ENCODE measurements at places on chromosomes 7 and 10.

GRCh38 chr10:60644436-60645130, 133.7 kb upstream of the CDK1 start:
- DNase-seq = no peak

DNA sequence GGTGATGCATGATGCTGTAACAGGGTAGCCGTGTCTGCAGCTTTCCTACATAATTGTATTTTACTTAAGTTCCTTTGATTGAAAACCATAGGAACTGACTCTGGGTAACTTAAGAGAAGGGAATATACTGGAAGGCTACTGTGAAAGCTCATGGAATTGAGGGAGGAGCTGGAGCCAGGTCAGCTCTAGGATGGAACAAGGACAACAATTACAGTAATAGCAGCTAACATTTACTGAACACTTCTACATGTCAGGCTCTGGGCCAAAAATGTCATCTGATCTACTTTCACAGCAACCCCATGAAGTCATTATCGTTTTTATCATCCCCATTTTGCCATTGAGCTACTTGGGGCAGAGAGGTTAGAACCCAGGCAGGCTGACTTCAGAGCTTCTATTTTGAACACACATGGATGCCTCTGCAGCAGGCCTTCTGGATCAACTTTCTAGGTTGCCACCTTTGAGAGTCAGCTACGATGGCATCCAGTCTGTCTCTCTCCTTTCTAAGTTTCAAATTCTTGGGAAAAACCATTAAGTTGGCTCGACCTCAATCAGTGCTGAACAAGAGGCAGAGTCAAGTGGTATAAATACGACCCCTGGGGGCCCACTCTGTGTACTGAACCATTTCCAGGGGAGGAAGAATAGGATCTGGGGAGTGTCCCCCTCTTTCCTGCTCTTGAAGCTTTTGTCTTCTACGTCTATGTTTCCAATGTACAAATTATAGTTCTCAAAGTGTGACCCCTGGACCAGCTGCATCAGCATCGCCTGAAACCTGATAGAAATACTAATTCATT, 272.3 kb upstream of the PLPP4 start:
- DNase-seq = peak; percentile 8

GRCh38 chr7:91556956-91557650, 292.9 kb downstream of the FZD1 start:
- peak; percentile 51 for DNase-seq

DNA sequence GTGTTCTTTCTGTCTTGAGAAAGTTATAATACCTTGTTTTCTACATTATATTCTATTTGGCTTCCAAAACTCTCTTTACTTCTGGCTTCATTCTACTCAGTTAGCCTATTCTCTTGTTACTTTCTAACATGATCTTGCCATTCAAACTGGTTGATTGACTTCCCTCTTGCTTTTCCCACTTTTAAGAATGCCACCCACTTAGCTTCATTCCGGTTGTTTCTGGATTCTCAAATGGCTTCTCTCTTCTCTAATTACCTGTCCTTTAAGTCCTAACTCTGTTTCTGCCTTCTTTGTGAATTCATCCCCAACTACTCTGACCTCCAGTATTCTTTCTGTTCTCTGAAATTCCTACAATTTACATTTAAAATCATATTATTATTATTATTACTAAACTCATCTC, 52.0 kb downstream of the ANKIB1 start:
- DNase-seq = no peak

DNA sequence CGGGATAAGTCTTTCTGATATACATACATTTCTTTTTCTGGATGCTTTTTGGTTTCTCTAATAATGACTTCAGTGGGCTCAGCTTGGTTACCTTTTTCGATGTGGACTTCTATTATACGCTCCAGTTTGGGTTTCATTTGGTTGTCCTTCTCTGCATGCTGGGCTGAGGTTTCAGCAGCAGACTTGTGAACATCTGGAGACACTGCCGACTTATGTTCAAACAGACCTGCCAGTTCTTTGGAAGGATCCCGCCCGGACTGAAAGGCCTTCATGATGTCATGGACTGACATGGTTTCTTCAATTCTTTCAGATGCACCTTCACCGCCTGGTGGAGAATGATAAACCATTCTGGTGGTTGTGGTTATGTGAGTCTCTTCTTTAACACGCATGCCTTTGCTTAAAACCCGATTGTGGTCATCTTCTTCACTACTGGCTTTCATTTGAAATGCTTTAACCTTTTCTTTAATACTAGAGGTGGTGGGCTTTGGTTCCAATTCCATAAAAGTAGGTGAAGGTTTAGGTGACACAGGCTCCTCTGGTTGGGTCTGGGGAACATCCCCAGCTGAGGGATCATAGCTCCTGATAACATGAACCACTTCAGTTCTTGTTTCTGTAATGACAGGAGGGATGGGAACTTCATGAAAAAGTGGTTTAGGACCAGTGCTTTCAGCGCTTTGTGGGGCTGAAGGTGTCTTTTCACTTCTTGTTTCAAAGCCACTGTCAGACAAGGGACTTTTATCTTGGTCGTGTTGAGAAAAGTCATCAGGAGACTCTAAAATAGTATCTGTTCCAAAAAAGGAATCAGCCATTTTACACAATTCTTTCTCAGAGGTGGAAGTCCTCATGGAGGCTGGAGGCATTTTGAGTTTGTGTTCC, 167.7 kb upstream of the CCDC6 start:
- peak; percentile 98 for DNase-seq

- DNase-seq = peak; percentile 46
Measured at GRCh38 chr7:107147464-107148393, 21.1 kb upstream of the HBP1 start.

GRCh38 chr10:120997756-120998155, 146.6 kb downstream of the WDR11 start:
- DNase-seq = no peak

- DNase-seq = no peak
Measured at GRCh38 chr7:101554584-101555268, 74.4 kb downstream of the MYL10 start.

GRCh38 chr10:2619472-2619871, 447.9 kb upstream of the PFKP start:
- DNase-seq = peak; percentile 46

GRCh38 chr10:119686465-119687191, 35.4 kb downstream of the BAG3 start:
- DNase-seq = peak; percentile 87

GRCh38 chr10:16586358-16587138, 64.9 kb upstream of the C1QL3 start:
- DNase-seq = no peak

DNA sequence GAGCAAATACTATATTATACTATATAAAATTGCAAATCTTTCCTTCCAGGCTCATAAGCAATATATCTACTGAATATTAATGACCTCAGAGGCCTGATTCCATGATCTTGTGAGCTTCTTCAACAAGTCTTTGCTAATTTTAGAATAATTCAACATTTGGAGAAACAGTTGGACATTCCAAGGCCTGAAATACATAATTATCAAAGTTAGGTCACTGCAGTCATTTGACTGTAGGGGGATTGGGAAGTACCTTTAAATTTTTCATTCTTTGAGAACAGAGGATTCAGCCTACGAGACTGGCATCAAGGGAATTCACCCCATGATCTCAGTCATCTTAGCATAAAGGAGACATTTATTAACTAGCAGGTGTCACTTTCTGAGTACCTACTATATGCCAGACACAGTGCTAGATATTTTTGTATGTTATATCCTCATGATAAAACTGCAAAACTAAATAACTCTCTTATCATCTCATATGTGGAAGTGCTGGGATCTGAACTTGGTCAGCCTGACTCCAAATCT, 85.4 kb downstream of the DOCK4 start:
- no peak for DNase-seq

DNA sequence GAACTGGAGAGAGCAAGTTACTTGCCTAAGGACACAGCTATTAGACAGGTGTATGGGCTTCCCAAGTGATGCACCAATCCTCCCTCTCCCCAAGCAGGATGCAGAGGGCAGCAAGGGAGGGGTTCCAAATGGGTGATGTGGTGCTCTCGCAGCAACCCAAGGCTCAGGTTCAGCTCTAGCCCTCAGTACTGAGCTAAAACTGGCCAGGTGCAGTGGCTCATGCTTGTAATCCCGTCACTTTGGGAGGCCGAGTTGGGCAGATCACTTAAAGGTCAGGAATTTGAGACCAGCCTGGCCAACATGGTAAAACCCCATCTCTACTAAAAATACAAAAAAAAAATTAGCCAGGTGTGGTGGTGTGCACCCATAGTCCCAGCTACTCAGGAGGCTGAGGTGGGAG, 40.7 kb downstream of the GPRIN2 start:
- DNase-seq = no peak

Data from OCI-M1 (cell line).